Right renal cortex interstitium (tissue), 3 donors: ENCODE measurements at places on chromosomes 7 and 10. TPM values are rescaled to one million over a fixed set of nuclear protein-coding genes. Genes with fewer than 3 reads are reported as not detected.

GRCh38 chr7:157925383-157925875, 588.6 kb downstream of the DNAJB6 start:
- no peak for DNase-seq

DNA sequence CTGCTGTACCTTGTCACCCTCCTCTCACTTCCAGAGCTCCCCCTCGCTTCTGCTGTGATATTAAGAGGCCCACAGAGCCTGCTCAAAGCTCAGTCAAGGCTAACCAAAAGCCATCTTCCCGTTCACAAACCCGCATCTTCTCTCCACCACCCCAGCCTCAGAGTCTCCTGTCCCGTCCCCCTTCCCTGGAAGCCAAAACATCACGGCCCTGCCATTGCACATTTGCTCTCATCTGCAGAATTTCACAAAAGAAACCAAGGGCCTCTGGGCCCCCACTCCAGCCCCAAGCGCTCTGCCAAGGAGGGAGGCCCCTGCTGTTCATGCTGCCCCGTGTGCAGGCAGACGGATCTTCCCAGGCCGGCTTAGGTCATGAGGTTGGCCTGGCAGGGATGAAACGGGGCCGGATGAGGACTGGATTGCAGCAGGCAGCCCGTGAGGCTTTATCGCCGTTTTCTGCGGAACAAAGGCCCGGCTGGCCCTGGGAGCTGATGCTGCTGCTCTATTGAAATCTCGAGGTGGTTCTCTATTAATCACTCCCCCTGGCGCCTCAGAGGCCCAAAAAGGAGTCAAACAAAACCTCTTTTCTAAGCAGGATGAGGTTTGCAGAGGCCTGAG, 31.6 kb upstream of the FOXK1 start:
- no peak for DNase-seq

DNA sequence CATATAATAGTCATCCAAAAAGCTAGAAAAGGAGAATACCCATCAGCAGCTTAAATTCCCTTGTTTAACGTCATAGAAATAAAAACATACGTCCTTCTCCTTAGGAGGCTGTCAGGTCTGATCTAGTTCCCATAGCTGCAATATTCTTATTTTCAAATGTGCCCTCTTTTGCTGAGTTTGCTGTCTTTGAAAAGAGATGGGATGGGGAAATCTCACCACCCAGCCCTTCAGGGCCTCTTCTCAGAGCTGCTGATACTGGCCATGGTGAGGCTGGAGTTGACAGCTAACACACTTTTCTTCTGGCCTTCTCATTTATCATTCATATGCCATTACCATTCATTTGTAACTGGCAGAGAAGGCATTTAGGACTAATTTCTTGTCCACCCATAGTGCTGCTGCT, 5.1 kb upstream of the PCGF5 start:
- DNase-seq, result no peak

DNA sequence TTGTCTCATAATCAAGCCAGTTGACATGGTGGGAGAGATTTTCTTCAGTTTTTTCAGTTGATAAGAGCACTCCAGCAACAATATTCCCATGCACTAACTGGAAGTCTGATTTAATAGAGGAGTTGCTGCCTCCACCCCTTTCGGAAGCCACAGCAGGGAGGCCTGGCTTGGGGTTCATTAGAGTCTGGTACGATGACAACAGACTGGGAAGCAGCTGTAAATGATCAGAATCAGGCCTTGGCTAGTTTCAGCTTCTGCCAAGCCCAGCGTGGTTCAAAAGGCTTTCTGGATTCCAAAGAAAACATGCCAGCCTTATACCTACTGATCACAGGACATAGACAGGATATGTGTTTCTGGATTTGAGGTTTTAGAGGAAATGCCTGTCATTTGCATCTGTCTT, 274.0 kb downstream of the CSTF2T start:
- DNase-seq, result no peak

- no peak for DNase-seq
Observed at GRCh38 chr7:128391805-128392204, 18.0 kb downstream of the IMPDH1 start.

DNA sequence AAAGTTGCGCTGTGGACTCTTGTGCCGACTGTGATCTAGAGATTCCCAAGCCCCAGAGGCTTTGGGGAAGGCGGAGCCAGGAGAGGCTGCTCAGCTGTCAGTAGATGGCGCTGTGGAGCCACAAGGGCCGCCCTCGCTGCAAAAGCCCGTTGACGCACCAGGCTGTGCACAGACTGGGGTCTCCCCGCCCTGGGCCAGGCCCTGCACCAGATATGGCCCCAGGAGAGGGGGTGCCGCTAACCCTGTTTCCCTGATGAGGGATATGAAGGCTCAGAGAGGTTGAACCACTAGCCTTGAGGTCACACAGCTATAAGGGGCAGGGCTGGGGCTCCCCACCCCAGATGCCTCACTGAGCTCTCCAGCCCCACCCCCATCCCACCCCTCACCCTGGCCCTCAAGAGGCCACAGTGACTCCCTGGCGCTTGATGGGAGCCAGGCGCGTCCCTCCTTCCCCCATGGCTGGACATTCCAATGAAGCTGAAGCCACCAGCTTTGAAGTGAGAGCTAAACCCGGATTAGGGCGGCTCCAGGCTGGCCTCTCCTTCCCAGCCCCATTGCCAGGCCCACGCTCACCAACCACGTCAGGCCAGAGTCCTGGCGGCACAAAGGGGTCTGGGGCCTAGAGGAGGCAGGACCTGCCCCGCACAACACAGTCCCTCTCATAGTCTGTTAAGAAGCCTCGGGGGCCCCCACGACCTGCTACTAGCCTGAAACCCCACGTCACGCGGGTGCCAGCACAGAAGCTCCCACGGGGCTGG, 26.4 kb downstream of the MYL10 start:
- no peak for DNase-seq

DNA sequence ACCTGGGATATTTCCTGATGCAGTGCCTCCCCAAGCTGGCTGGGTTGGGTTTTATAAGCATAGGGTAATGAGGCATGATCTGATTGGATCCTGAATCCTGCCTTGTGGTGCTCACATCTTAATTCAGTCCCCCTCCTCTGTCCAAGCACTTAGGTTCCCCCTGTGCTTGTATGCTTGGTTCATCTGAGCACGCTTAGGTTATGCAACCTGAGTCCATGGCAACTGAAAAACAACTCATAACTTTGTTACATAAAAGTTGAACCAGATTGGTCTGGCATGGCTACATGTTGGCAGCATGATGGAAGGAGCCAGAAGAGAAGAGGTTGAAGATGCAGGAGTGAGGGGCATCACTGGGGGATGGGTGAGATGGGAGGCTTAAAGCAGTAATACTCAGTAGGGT, 57.3 kb upstream of the OSBPL3 start:
- no peak for DNase-seq

DNA sequence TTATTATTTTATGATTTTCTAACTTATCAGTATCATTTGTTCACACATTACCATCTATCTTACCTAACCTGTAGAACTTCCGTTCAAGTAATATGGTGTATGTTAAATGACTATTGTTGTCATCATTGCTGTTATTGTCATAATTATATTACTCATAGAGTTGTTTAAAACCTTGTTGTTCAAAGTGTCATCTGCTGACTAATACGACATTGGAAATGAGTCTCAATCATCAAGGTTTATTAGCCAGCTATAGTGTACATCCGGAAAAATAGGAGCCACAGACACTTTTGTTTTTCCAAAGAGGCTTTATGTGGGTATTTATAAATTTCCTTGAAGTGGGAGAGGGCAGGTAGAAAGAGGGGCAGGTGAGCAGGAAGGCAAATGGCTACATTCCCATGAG, 386.9 kb upstream of the LRRTM3 start:
- no peak for DNase-seq

DNA sequence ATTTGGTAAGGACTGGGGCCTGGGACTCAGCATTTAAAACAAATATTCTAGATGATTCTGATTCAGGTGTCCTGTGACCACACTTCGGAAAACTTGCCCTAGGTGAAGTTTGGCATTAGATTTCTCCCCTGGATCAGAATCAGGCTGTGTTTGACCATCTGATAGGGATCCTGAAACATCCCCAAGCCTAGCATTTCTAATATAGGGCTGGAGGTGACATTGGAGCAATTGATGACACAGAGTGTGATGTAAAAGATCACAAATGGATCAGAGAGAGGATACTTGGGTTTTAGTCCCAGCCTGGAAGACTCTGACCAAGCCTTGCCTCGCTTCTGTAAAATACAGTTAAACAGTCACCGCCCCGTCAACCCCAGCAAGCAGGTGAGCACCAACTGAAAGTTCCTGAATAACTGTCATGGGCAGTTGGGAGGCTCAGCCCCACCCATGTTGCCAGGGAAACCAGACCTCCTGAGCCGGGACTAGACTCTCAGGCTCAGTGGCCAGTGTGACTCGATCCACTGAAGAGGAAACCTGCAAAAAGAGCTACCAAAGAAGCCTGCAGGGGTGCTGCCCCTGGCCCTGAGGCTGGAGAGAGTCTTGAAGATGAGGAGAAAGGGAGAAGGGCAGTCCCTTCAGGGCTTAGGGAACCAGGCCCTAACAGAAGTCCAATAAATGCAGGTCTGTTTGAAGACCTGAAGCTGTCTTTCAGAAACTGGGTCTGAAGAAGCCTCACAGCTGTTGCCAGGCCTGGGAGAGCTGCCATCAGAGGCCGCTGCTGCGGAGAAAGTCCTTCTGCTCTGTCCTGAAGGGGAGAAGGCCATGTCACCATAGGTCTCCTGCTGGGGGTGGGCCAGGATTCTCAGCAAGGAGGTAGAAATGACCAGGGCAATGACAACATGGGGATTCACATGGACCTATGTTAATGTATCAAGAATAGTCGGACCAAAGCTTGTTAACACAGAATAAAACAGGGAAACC, 126.1 kb upstream of the KCNMA1 start:
- no peak for DNase-seq

DNA sequence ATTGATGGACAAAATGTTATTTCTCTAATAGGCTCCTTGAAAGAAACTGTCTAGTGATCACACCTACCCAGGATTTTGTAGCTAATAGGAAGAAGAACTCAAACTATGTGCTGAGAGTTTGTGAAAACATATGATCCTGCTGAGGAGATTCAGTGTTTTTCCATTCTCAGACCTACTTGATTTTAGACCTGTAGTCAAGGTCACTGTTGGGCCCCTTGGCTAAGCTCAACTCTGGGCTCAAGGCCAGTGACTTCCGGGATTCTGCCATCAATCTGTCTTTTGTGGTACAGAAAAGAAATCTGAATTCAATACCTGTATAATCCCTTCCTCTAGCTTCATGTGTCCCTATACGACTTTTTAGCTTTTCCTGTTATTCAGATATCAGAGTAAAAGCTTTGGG, 79.7 kb upstream of the FERD3L start:
- DNase-seq, result no peak

GRCh38 chr7:55158541-55159382, 139.9 kb downstream of the EGFR start:
- no peak for DNase-seq

GSTO2 gene
- 32.1 TPM for polyA plus RNA-seq

KCP gene
- 12.7 TPM for polyA plus RNA-seq
